Activated naive CD8-positive, alpha-beta T cell treated with anti-CD3 and anti-CD28 coated beads, Interleukin-2, amount 50 U/mL, for 16 hours (primary cell): ENCODE measurements at places on chromosomes 7 and 10.
A peak's percentile ranks its signal among the peaks of the same experiment; 100 is the strongest.

DNA sequence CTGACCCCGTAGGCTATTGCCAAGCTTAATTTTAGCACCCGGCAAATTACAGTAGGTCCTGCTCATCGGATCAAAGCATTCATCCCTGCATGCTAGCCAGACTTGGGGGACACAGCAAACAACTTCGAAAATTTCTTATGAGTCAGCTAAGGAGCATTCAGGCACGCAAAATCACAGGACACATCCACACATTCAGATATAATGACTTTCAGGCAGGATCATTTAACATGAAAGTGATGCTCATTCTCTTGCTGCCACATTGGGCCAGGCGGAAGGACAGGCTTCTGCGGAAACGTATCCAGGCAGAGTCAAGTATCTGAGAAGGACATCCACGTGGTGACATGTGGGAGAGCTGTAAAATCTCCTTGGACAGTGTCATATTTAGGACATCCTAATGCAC, 474.0 kb upstream of the NRP1 start:
- DNase-seq: no peak

GRCh38 chr10:19922236-19922963, 106.2 kb downstream of the PLXDC2 start:
- DNase-seq: no peak

GRCh38 chr7:140209866-140210609, 33.3 kb upstream of the KDM7A start:
- DNase-seq: no peak

GRCh38 chr7:149635561-149636329, 137.6 kb downstream of the ZNF467 start:
- DNase-seq: no peak

DNA sequence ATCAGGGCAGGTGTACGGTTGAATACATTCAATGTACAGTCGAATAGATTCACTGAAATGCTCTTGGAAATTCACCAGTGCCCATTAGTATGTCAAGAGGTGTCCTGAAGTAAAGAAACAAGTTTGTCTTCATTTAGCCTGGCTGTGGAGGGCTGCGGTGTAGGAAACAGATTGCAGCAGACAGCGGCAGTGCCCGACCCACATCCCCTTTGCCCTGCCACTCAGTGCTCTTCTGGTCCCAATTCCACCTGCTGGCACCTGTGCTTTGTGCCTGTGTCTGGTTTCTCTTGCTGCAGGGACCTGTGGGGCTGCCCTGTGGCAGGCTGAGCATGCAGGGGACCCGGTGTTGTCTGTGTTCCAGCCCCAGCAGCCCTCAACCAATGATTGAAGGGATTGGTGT, 183.7 kb downstream of the RPS24 start:
- no peak for DNase-seq

DNA sequence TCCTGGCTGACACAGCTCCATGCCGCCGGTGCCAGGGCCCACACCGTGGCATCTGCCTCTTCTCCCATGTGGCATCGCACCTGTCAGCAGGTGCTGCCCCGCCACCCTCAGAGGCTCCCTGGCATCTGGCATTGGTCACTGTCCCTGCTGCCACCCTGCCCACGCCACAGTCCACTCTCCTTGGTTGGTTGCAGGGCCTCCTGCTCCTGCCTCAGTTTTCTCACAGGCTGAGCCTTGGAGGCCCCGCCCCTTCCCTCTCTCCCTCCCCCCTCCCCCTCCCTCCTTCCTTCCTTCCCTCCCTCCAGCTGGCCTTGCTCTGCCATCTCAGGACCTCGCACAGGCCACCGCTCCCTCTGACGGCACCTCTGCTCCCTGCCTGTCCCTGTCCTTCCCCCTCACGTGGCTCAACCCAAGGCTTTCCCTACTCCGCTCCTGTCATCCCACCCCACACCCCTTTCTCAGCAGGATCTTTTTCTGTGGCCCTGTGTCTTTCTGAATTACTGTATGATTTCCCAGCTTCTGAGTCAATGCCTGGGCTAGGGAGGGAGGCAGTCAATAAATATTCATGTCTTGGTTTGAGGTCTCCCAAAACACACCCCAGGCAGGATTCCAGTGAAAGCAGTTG, 87.4 kb downstream of the INPP5A start:
- DNase-seq: no peak

- DNase-seq: no peak
These were observed 100.7 kb downstream of the NKX6-2 start for GRCh38 chr10:132685101-132685891.

DNA sequence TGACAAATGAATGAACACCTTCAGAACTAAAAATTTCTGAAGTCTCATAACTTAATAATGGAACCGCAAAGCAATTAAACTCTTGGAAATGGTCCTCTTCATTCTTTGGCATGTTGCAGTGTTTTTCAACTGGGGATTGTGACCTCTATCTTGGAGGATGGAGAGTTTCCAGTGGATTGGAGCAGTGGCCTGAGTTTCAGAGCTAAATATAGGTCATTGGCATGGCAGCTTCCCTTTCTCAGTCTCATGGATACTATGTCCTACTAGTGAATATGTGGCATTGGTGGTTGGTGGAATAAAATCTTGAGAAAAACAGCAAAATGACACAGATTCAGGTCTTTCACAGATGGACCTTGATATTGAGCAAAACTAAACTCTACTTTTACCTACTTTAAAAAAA, 24.1 kb upstream of the EPC1 start:
- no peak for DNase-seq

- DNase-seq: no peak
These were observed 25.7 kb downstream of the PRKAG2 start for GRCh38 chr7:151851145-151851751.

DNA sequence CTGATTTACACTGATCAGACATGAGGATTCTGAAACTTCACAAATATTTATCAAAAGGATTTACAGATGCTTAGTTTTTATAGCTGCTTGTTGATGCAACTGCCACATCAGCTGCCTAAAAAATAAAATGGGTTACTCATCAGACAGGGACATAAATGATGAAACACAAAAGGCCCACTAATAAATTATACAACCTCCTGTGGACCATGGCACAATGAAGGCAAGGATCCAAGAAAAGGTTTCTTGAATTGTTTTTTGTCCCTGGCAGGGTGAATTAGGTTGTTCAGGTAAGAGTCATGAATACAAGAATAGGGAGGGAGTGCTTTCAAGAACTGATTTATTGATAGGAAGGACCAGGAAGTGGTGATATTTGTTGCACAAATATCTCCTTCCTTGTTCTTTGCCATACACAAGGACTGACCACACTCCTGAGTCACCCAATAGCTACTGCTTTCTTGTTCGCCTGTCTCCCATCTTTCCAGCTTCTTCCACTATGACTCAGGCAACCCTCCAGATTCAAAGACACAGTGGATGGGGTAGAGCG, 234.5 kb downstream of the AHR start:
- no peak for DNase-seq

DNA sequence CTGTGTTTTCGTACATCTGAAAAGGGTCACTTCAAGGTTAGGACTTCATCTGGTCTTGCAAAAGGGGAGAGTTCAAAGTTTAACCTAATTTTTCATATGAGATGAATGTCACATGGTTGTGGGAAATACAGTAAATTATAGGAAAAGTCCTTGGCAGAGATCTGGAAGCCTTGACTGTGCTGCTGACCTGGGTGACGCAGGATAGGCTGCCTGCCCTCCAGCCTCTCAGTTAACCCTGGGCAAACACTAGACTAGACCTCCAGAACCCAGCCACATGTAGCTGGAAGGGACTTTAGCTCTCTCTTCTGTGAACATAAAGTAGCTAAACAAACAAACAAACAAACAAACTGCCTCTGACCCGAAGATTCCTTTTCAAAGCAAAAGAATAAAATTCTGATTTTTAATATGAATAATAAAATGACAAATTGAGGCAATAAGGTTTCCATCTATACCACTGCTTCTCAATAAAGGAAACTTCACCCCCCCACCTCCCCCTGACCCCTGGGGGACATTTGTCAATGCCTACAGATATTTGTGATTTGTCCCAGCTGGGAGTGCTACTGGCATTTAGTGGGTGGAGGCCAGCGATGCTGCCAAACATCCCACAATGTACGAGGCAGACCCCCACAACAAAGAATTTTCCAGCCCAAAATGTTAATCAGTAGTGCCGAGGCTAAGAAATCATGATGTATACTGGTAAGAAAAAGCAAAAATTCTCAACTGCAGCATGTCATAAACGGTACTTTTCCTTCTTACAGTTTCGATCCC, 75.2 kb upstream of the PRR15 start:
- DNase-seq: no peak

DNA sequence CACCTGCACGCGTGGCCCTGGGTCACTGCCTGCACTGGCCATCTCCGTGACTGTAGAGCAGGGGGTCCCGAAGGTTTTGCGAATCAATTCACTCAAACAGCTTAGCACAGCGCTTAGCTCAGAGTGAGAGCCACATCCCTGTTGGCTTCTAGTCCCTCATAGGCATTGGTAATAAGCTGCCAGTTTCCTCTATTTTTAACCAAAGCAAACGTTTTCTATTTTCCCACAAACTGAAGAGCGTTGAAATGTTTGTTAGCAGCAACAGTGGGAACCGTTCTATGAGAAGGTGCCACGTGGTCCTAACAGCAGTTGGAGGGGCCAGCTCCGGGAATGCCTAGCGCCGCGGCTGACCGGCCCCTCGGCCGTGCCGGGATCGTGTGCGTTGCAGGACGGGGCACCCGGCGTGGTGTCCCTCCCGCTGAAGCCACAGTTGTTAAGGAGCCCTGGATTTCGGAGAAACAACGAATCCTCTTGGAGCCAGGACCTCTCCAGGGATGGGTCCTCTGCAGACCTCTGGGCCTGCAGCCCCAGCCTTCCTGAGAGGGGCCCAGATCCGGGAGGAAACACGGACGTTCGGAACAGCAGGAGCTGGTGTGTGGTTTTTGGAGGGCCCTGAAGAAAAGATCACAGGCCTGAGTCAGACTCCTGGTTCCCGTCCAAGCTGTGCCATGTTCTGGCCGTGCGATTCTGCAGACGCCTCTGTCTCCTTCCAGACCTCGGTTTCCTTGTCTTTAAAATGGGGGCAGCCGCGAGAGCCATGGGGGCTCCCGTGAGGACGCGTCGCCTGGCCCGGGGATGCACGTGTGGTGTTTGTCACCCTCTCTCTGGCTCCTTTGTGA, 40.3 kb downstream of the FAM20C start:
- DNase-seq: no peak

DNA sequence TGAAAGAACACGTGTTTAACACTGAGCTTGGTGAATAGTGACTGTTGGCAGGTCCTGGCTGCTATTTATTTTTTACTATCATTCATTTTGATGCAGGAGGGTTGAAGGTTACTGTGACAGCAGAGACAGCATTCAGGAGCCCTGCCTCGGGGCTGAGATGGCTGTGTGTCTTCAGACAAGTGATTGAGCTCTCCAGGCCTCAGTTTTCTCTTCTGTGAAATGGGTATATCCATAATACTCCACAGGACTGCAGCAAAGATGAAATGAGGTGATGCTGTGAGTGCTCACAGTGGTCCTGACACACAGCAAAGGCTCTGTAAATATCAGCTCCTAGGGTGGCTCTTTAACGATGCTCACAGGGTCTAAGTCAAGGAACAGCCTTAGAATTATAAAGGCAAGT, 295.2 kb downstream of the GFRA1 start:
- no peak for DNase-seq

GRCh38 chr10:70575486-70575873, 27.1 kb downstream of the PRF1 start:
- DNase-seq: no peak

- no peak for DNase-seq
These were observed 59.7 kb downstream of the AUTS2 start for GRCh38 chr7:69657985-69658384.

- no peak for DNase-seq
These were observed 118.5 kb downstream of the NKX6-2 start for GRCh38 chr10:132667342-132668047.

GRCh38 chr10:118990326-118990725, 39.2 kb upstream of the NANOS1 start:
- DNase-seq: no peak

- no peak for DNase-seq
These were observed 13.9 kb downstream of the MMRN2 start for GRCh38 chr10:86943316-86944030.

DNA sequence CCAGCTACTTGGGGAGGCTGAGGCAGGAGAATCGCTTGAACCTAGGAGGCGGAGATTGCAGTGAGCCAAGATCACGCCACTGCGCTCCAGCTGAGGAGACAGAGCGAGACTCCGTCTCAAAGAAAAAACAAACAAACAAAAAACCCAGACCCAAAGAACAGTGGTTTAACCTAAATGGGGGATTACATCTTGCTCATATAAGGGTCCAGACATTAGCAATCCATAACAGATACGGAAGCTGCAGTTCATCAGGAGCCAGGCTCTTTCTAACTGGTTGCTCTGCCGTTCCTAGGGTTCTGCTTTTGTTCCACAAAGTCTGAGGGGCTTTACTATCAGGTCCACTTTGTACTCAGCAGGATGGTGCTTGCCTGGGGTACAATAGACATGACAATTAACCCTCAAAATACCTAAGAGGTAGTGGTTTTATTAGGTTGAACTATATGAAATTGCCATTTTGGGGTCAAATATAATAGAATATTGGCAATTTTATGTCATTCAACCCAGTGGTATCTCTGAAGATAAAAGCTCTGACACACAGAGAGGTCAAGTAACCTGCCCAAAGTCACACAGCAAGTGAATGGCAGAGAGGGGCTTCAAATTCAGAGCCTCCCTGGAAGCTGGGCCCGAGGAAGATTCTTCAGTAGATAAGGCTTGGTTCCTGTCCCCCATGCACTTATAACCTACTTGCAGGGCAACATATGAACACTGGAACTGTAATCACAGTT, 21.3 kb downstream of the NYAP1 start:
- DNase-seq: no peak

DNA sequence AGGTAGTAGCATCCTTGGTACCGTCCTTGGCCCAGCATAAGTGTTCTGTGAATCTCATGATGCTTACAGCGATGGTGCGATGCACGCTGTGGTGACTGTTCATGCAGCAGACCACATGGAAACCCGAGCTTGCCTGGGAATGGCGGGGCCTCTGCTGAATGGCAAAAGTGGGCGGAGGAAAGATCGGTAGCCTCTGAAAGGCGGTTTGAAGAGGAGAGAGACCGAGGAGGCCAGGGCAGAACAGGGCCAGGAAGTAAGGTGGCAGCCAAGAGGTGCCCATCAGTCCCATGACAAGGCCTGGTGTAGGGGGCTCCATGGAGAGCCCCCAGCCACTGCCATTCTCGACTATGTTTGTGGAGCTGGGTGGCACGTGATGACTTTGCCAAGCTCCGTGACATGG, 33.2 kb upstream of the CNPY1 start:
- DNase-seq: no peak

DNA sequence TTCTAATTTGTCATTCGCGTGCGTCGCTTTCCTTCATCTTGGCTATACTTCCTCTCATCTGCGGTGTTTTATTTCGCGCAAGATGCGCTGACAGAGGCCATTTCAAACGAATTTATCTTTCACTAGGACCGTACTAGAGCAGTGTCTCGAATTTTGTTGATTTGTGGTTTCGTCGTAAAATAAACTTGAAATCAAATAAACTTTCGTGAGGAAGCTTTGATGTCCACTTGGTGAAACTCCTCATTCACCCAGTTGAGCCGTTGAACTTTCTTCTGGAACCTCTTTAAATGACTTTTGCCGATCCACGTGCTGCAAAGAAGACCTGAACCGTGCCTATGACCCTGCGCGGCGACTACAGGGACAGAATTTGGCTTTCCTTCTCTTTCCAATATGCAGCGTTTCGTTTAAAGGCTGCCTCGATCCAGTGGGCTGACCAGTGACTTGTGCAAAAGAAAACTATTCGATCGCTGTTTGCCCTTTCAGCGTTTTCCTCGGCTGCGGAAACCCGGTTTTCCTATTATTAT, 163.9 kb upstream of the PPP1R3A start:
- no peak for DNase-seq

GRCh38 chr10:27742195-27743011, 3.2 kb downstream of the MKX start:
- DNase-seq: peak; percentile 73
